SK-N-MC (cell line): ENCODE measurements at places on chromosomes 2 and 18.

GRCh38 chr18:48413342-48413741 lies 4.2 kb upstream of the ZBTB7C start:
- DNase-seq: no peak

- DNase-seq: no peak
Measured at GRCh38 chr2:10534514-10535250, 86.6 kb upstream of the ODC1 start.

DNA sequence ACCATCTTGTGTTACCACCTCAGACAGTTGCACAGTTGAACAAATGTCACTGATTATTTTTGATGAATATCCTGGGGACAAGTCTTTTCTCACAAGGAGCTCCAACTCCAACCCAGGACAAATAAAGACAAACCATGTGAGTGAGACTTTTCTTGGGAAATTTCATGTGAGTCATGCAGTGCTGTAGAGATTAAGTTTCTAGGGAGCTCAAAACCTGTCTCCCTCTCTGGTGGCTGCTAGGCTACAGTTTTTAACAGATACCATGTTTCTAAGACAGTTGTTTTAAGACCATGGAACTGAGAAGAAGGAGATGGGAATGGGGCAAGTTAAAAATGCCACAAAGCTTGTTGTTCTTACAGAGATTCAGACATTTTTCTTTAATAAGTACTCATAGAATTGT lies 255.5 kb downstream of the RIT2 start:
- DNase-seq: no peak

- no peak for DNase-seq
Measured at GRCh38 chr2:112149194-112149593, 11.0 kb downstream of the FBLN7 start.

GRCh38 chr2:165274698-165275097 lies 35.5 kb downstream of the SCN2A start:
- DNase-seq: no peak

- DNase-seq: no peak
Measured at GRCh38 chr18:70507970-70508369, 219.1 kb downstream of the SOCS6 start.
